ENCODE measurements at places on chromosomes 12 and 14. TPM values are rescaled to one million over a fixed set of nuclear protein-coding genes. Genes with fewer than 3 reads are reported as not detected.

MGAT4C gene
- total RNA-seq: 0.22 TPM

SLC7A7 gene
- total RNA-seq: 7.7 TPM

DNA sequence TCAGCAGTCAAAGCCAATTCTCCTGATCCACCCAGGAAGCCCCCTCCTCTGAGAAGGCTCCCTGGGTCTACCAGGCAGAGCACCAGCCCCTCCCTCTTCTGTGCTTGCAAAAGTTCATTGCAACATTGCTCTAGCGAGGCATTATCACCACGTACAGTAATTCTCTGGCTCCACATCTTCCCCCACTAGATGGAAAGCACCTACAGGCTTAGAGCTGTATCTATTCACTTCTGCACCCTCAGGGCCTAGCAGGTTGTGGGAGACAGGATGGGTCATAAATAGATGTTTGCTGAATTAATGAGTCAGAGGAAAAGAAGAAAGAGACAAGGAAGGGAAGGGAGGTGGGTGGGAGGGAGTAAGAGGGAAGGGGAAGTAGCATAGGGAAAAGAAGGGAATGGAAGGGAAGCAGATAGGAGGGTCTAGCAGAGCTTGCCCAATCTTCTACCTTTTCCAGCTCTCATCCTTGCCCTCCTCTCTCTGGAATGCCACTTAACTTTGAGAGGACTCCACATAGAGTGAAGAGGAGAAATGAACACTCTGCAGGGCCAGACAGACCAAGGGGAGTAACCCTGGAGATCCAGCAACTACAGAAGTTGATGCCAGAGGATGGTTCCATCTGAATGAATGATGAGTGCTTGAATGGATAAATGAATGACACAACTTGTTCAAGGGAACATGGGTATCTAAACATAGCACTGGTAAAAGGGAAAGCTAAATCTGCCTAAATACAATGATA, 42.0 kb upstream of the NT5DC3 start:
- DNase-seq: no peak
- peaks cover 15% of the 10 kb centered on the region for H3K27me3 ChIP-seq
- no peaks in the 10 kb centered on the region for H3K36me3 ChIP-seq
- no peak overlapping the region for H3K4me3 ChIP-seq
- no peaks in the 10 kb centered on the region for H3K4me1 ChIP-seq
- no peak overlapping the region for H3K27ac ChIP-seq

- H3K27me3 ChIP-seq: no peaks in the 10 kb centered on the region
- H3K27ac ChIP-seq: no peak overlapping the region
- H3K4me3 ChIP-seq: no peak overlapping the region
- H3K4me1 ChIP-seq: no peaks in the 10 kb centered on the region
Measured at GRCh38 chr14:49092345-49092744, 493.8 kb downstream of the RPS29 start.

Measured in progenitor cell of endocrine pancreas (in vitro differentiated cells).